Astrocyte of the cerebellum (primary cell): ENCODE measurements at places on chromosomes 12 and 14.

DNA sequence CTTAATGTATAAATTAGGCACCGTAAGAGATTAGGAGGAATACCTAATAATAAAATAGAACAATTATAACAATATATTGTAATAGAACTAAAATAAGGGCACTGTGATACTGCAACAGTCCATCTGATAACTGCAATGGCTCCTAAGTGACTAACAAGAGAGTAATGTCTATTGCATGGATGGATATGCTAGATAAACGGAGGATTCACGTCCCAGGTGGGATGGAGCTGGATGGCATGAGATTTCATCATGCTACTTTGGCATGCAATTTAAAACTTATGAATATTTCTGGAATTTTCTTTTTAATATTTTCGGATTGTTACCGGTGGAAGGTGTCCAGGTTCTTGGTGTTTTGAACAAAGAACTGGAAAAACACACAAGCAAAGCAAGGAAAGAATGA lies 2.2 kb upstream of the TMEM19 start:
- DNase-seq: no peak

DNA sequence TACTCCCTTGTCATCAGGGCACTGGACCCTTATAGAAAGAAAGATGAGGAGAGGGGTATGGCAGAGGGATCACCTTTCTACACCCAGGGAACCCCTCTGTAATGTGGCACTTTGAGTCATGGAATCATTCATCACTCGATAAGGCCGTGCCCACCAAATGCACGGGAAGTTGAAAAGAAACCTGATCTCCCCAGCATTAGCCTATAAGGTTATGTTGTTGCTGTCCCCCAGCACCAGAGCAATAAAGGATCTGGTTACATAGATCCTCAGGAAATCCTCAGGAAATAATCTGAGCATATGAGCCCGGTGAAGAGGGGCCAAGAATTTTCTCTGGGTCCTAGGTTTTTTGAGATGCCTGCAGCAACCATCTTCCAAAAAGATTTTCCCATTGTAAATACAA lies 148.8 kb upstream of the CRY1 start:
- DNase-seq: no peak

DNA sequence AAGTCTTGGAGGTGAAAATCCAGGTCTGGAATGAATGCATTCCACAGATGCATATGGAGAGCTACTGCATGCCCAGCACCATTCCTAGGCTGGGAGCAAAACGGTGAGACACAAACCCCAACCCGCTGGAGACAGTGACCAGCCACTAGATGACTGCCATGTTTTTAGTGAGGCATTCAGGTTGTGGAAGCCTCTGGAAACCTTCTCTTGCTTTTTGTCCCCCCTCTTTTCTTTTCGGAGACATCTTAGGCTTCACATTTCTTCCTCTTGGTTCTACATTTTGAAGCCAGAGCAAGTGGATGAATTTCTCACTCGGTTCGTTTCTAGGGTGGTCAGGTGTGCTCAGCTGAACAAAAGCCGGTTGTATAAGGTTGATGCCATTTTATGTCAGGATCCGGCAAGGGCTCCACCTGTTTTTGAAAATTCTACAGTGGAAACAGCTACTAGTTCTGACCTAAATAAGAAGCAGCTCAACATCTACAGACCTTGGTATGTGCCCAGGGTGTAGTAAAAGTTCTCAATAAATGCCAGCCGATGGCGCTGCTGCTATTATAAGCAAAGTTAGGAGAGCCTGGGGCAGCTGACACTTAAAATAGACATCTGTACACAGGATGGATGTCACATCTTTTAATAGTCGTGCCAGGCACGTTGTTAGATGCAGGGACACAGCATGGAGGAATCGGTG lies 1.8 kb upstream of the ZNF839 start:
- DNase-seq: no peak

GRCh38 chr12:41701943-41702601 lies 442.6 kb downstream of the GXYLT1 start:
- no peak for DNase-seq

DNA sequence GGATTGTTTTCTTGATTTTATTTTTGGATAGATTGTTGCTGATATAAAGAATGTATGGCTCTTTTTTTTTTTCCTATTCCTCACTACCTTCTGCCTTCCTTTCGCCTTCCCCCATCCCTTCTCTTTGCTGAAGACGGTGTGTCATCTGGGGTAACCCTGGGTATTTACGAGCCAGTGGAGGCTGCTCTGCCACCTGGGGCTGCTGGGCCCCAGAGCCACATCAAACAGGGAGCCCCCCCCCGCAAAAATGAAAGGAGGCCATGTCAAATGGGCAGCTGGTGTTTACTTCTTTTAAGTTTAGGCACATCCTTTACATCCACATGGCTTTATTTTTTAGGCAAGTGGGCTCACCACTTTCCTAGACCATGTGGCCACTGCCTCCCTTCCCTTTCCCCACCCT lies 25.4 kb downstream of the CHST11 start:
- DNase-seq: no peak

DNA sequence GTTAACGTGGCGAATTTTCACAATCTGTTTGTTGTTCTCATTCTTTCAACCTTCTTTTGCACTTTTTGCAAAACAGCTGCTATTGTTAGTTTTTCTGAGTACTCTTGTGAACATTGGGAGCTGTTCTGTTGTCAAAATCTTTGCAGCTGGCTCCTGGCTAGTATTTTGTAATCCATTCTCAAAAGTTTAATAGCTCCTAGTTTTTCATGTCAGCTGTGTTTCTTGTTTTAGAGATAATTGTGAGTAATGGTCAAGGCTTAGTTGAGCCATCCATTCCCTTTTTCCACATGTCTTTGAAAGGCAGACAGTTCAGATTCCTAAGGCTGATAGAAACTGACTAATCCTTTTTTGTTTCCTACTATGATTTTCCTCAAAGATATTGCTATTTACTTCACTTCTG lies 39.1 kb upstream of the CRADD start:
- no peak for DNase-seq

- DNase-seq: no peak
These were observed 86.2 kb upstream of the TMTC1 start for GRCh38 chr12:29869946-29870345.

- DNase-seq: no peak
These were observed 333.7 kb downstream of the DAD1 start for GRCh38 chr14:22255017-22255950.

GRCh38 chr12:132428936-132429601 lies 60.9 kb upstream of the FBRSL1 start:
- no peak for DNase-seq

GRCh38 chr12:93245543-93245942 lies 132.2 kb upstream of the NUDT4 start:
- no peak for DNase-seq

DNA sequence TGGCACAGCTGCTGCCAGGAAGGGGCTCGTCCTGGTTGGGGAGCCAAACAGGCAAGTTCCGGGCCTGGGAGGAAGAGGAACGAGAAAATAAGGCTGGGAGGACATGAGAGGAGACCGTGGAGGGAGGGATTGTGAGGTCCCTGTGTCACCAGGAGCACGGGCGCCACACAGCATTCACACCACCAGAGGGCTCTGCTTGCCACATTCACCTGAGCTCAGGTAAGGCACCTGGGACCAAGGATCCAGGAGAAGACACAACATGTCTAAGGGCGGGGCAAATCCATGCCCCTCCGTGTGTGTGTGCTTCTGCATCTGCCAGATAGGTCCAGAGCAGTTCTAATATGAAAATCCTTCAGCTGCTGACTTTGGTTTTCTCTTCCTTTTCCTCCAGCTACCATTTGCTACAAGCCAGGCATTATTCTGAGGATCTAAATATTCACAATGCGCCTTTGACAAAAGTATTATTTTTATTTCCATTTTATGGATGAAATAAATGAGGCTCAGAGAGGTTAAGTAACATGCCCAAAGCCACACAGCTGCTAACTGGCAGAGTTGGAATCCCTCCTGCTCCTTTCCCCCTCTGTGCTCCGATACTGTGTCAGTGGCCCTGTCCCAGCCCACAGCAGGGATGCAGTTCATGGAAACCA lies 14.6 kb downstream of the RAPGEF3 start:
- DNase-seq: no peak

- no peak for DNase-seq
These were observed 89.7 kb upstream of the CPM start for GRCh38 chr12:69022674-69023073.

DNA sequence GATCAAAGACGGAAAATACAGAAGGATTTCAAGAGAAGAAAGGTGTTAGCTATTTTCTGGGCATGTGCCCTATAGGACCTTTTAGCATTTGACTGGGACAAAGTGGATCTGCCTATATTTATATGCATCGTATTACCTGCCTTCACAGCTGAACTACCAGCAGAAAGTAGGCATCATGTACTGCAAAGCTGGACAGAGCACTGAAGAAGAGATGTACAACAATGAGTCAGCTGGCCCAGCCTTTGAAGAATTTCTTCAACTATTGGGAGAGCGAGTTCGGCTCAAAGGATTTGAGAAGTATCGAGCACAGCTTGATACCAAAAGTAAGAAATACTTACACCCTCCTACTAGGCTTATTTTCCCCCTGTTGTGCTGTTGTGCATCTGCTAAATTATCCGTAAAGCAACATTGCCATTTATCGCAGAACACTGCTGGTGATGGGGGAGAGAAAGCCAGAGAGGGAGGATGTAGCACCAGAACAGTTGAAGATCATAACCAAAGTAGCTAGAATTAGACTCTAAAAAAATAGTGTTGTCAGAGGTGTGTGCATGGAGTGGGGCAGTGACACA lies 282.0 kb upstream of the RGS6 start:
- no peak for DNase-seq

DNA sequence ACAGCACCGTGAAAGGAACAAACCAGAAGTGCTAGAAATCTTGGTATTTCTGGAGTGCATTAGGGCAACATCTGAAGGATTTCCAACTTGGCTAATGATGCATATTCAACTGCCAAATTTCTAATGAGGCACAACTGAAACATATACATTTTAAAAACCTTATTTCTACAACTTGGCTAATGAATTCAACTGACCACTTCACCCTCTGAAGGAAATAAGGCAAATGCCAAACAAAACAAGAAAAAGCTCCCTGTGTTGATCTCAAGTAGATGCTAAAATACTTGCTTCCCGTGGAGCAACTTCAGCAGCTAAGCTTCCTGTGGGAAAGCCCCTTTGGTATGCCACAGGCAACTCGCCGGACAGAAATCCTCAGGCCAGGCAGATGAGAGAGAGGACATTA lies 167.1 kb downstream of the TTC7B start:
- peak; percentile 91 for DNase-seq

- DNase-seq: no peak
These were observed 31.9 kb upstream of the FOS start for GRCh38 chr14:75246546-75247285.

- no peak for DNase-seq
These were observed 39.8 kb upstream of the PPP1R13B start for GRCh38 chr14:103887170-103887501.

GRCh38 chr12:109232731-109233130 lies 76.4 kb downstream of the FOXN4 start:
- DNase-seq: no peak

DNA sequence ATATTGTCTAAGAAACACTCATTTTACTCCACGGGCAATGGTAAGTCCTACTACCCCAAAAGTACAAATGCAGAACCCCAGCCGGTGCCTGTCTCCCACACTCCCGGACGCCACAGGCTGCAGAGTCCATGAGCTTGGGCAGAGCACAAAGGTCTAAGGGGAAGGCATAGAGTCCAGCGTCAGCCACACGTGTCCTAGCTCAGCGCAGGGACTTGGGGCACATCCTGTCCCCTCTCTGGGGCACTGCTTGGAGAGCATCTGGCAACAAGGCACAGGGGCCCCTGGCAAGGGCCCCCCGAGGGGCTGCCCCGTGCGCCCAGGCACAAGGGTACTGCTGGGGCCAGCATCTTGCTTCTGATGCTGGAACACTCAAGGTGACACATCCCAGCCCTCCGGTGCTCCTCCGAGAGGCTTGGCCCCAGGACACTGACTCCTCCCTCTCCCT lies 58.4 kb downstream of the BCL11B start:
- DNase-seq: no peak

DNA sequence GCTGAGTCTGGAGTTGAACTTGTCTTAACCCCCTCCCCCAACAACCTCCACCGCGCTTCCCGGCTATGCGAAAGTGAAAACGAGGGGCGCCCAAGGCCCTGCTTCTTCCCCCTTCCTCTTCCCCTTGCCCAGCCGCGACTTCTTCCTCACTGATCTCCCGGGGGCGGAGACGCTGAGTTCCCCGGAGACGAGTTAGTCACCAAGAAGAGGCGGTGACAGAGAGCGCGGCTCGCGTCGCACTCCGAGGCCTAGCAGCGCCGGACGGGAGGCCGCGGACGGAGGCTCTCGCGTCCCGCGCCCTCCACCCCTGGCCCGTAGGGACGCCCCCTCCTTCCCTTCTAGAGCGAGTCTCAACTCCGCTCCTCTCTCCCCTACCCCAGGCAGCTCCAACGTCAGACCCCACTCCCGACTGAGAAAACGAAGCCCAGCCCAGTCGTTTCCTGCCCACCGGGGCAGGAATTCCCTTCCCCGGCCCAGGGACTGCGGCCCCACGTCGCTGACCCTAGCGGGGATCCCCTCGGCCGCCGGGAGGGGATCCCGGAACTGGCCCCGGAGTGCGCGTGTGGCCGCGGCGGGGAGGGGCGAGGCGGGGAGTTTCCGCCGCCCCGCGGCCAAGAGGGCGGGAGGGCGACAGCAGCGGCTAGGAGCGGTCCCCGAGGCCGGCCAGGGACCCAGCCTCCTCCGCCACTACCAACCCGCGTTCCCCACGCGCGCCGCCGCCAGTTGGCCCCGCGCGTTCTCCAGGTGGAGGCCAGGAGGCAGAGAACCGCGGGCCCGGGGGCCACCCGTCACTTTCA lies 1.4 kb downstream of the BAZ1A start:
- DNase-seq: no peak

DNA sequence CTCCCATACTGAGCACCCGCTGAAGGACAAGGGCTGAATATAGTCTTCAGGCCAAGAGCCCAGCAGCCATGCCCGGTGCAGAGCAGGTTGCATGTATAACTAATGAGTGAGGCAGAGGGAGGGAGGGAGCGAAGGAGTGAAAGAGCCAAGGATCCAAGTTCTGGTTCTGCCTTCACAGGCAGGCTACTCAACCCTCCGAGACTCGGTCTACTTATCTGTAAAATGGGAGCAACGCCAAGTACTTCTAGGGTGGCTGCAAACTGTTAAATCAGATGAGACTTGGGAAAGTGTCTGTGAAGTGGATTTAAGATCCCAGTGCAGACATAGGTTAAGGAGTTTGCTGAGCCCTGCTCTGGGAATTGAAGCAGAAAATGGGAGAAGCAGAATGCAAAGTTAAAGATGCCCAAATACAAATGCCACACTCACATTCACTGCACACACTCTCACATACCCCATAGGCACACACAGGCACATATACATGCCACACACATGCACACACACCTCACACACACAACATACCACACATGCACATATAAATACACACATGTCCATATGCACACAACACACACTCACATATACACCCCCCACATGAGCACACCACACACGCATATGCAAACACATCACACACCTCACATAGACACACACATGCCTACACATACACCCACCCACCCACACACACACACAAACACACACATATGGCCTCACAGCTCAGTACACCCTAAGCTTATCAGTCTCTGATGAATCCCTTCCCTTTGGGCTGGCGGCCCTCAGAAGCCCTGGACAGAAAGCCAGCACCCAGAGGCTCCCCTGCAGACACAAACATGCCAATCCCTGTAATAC lies 76.7 kb downstream of the PITPNM2 start:
- DNase-seq: no peak

GRCh38 chr12:2687726-2688125 lies 107.0 kb upstream of the FKBP4 start:
- no peak for DNase-seq
